ENCODE measurements at places on chromosomes 3 and 15.

DNA sequence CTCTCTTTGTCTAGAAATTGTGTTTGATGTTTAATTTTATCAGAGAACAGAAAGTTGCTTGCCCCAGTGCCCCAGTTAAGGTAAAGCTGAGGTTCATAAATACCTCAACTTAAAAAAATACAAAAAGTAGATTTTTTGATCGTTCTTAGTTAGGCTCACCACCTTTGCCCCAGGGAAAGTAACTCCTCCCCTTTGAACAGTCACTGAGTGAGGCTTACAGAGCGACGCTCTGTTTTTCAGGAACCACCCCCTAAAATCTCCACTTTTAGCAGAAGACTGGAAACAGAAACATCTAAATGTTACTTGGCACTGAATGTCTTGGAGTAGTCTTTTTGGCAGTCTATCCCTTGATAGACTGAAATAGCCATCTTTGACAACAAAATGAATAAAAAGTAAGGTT lies 24.9 kb downstream of the BLM start:
- no peak for DNase-seq

DNA sequence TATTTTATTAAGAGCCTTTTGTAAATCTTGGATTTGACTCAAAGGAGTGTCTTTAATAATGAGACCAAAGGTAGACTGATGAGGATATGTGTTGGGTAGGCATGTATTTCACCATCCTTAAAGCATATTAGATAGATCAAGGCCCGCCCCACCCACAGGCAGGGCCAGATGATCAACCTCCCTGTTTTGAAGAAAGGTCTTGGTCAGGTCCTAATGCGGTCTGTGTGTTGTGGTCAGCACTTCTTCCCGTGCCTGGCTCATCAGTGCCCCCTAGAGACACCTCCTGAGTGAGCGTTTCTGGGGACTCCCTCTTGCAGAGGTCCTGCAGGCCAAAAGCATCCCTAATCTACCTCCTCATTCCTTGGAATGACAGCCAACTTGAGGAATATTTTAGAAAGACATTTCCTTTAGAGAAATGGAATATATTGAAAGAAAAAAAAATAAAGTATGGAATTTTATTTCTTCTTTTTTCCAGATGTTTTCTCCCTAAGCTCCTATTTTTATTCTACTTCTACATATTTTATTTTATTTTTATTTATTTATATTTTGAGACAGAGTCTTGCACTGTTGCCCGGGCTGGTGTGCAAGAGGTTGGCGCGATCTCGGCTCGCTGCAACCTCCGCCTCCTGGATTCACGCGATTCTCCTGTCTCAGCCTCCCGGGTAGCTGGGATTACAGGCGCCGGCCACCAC lies 6.0 kb downstream of the TM4SF4 start:
- peak; percentile 80 for DNase-seq

DNA sequence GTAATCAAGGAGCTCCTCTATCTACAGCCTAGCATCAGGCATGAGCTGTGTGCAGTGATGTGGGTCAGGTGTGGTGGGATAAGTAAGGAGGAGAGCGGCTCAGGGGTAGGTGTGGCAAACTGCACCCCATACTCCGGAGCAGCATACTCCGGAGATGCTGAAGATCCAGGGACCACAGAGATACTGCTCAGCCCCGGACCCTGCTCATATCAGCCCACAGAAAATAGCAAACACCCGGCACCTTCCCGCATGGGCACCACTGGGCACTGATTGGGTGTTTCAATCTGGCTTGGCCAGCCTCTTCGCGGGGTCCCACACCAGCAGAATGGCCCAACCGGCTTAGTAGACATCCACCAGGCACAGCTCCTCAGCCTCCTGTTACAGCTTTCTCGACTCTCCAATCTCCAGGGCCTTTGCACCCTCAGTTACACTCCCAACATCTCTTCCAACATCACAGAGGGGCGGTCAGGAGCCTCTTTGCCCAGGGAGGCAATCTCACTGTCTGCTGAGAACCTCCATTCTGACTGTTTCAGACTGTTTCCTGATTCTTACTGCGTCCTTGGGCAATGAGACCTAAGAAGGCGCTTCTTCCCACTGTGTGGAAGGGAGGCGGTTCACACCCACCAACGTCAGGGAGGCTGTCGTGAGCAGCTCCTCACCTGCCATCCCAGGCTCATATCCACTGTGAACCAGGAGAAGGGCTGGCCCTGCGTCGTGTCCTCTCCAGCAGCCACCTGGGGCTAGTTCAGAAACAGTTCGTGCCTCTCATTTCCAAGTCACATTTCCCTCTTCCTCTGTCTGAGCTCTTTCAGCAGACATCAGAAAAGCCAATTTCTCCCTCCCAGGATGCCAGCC lies 59.8 kb downstream of the CAPN7 start:
- no peak for DNase-seq

- peak; percentile 25 for DNase-seq
Observed at GRCh38 chr15:60328852-60329443, 68.8 kb downstream of the ANXA2 start.

GRCh38 chr3:187570776-187571175 lies 99.4 kb downstream of the SST start:
- no peak for DNase-seq

DNA sequence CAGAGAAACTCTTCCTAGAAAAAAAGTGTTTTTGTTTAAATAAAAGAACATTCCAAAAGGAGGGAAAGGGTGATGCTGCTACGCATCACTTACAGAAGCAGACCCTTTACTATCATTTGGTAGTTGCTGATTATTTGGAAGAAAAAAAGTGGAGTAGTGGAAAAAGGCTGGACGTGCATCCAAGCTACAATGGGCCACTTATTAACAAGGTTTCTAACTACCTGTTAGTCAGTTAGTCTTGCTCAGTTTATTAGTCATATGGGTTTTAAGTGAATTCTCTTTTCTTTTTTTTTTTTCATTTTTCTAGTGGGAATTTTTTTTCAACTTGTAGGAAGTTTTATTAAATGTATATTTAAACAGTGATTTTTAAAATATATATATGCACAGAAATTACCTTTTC lies 866.0 kb downstream of the MCTP2 start:
- no peak for DNase-seq

GRCh38 chr3:70742081-70742480 lies 429.6 kb upstream of the MDFIC2 start:
- DNase-seq: no peak

DNA sequence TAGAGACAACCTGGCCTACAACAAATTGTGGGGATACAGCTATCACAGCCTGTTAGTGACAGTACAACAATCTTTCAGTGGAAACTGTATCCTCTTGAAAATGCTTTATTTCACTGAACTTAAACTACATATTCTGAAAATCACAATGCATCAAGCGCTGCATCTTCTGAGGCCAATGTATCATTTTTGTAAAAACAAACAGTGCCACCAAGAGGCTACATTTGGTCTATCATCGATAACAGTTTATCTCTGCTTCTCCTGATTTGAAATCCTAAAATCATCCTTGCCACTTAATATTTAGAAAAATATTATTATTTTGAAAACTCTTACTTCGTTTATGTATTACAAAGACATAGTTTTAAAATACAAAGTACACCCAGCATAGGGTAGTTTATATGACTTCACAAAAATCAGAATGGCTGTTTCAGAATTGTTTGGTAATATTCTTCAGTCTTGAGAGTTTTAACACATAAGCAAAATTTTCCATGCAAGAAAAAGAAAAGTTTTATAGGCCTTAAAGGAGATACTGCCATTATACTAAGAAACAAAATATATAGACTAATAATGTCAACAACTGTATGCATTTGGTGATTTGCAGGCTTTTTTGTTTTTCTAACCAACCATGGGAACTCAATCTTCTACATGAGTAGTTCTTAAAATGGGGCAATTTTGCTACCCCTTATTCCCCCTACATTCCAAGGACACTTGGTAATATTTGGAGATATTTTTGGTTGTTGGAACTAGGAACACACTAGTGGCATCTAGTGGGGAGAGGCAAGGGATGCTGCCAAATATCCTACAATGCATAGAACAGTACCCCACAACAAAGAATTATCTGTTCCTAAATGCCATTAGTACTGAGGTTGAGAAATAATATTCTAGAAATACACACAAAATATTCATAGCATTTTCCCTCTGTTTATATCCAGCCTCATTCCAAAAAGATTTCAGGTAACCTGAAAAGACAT lies 42.3 kb downstream of the WDR72 start:
- no peak for DNase-seq

DNA sequence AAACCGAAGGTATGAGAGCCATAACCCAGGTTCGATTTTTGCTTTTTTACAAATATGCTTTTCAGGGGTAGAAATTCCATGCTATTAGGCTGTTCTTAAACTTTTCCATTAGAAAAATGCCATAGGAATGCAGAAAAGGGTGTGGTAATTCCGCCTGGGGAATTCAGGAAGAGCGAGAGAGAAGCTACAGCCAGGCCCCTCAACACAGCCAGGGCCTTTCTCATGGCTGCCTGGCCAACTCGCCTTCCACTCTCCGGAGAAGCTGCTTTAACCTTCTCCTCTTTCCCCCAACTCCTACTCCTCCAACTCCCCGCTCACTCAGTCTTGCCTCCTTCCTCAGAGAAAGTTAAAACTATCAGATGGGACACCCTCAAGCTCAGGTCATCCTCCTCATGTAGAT lies 9.1 kb upstream of the TICRR start:
- DNase-seq: no peak

- no peak for DNase-seq
Observed at GRCh38 chr3:1446531-1446930, 353.7 kb downstream of the CNTN6 start.

DNA sequence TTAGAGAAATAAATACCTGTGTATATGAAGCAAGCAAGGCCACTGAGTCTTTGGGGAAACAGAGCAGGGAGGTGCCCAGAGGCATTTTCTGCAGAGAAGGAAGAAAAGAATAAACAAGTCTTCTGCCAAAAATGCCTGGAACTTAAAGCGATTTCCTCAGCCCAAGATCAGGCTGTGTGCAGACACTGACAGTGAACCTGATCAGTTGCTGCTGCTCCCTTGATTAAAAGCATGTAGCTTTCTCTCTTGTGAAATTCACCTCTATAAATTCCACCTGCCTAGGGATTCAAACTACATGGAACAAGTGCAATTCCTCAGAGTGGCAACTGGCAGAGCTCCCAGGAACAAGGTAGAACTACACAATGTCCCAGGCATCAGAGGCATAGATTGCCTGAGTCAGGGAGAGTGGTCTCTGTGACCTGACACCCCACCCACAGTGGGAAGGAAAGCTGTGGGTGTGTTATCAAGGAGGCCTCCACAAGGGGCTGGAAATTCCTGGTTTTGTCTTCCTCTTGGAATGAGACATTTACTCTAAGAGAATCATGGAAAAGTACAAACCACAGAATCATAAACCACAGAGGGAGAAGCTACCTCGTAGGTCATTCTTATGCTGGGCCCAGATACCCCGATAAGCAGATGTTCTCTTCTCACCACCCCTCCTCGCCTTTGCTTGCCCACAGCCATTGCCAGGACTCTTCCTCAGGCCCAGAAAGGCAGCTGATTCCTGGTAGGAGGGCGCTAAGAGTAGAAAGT lies 1.8 kb upstream of the ZBTB38 start:
- no peak for DNase-seq

DNA sequence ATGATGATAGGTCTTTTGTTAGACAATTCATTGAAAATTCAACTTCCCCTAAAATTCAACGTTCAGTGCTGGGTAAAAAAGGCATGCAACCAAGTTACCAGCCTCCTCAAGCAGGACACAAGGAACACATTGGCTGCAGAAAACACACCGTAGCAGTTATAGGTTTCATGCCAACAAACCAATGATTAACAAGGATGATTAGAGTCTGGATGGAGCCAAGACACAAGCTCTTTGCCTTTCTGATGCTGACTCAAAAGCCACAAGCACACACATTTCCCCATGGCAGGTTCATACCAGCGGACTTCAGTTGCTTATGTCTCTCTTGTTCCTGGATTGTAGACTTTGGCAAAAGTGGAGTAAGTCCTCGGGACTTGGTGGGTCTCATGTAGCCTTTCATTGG lies 105.8 kb downstream of the DHX30 start:
- no peak for DNase-seq

Data from HEK293T (cell line).